ENCODE measurements at places on chromosomes 6 and 20.

DNA sequence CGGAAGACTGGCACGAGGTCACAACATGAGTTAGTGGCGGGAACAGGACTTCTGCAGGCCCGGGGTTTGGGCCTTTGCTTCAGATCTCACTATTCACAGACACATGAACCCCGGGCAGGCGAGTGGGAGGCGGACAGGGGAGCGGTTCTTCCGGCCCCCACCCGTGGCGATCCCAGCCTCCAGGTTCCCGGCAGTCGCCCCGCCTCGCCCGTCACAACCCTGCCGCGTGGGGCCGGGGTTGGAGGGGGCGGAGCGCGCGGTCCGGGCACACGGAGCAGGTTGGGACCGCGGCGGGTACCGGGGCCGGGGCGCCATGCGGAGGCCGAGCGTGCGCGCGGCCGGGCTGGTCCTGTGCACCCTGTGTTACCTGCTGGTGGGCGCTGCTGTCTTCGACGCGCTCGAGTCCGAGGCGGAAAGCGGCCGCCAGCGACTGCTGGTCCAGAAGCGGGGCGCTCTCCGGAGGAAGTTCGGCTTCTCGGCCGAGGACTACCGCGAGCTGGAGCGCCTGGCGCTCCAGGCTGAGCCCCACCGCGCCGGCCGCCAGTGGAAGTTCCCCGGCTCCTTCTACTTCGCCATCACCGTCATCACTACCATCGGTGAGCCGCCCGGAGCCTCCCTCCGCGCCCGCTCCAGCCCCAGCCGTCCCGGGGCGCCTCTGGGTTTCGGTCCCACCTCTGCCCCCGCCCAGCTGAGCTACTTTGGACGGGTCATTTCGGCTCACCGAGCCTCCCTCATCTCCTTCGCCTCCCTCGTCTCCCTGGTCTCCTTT, at the start of gene KCNK15:
Gene KCNK15, plus strand, starts transcription at position 268 of the 769 bp plus-strand sequence. Its CDS starts 46 bp downstream, at position 314.
- DNase-seq, result no peak

GRCh38 chr6:105839266-105839665, 246.9 kb upstream of the PRDM1 start:
- DNase-seq, result no peak

GRCh38 chr20:18754030-18754652, 59.4 kb upstream of the SCP2D1 start:
- DNase-seq, result no peak

DNA sequence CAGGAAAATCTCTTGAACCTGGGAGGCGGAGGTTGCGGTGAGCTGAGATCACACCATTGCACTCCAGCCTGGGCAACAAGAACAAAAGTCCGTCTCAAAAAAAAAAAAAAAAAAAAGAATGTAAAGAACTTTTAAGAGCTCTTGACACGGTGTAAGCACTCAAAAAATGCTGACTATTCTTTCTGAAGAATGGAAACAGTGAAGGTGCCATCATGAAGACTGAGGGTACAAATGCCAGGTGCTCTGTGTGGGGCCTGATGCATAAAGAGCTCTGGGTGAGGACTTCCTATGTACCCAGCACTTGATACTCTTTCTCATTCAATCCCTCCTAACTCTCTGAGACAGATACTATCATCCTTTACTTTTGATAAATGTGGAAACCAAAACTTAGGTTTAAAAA, 45.0 kb upstream of the ENPP5 start:
- DNase-seq, result no peak

- no peak for DNase-seq
These were observed 510.2 kb upstream of the SULF2 start for GRCh38 chr20:48295445-48295903.

- DNase-seq, result no peak
These were observed 16.1 kb upstream of the SLC17A3 start for GRCh38 chr6:25889877-25890853.

DNA sequence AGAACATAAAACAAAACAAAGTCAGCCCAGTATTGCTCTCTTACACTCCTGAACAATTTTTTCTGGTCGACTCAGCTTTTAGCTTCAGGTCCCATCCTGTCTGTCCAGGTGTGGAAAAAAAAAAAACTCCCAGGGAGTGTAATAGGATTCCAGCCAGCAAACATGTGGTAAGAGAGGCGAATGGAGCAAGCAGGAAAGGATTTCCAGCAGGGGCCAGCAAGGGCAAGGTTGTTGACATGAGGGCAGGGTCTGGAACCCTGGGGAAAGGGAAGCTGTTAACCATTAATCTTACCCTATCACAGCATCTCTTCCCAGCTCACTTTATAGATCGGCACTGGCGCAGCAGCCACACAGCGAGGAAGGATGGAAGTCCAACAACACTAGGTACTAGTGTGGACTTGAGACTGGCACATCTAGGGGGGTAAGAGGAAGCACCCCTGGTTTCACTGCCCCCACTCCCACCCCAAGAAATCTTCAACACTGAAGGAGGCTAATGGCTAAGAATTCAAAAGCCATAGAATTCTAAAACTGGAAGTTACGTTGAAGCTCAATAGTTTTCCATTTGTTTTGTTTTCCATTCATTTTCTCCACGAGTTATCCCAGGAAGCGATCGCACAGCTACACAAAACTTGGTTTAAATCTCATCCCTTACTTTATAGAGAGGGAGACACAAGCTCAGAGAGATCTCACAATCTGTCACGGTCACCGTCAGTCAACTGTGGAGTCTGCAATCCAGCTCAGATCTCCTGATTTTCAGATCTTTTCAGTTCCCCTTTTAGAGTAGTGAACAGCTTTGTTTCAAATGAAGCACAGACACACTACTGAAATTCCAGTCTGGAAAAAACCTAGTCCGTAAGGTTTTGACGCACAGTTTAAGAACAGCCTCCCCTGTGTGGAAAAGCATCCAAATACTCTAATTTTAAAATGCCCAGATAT, 53.3 kb downstream of the SLC22A23 start:
- DNase-seq, result no peak

DNA sequence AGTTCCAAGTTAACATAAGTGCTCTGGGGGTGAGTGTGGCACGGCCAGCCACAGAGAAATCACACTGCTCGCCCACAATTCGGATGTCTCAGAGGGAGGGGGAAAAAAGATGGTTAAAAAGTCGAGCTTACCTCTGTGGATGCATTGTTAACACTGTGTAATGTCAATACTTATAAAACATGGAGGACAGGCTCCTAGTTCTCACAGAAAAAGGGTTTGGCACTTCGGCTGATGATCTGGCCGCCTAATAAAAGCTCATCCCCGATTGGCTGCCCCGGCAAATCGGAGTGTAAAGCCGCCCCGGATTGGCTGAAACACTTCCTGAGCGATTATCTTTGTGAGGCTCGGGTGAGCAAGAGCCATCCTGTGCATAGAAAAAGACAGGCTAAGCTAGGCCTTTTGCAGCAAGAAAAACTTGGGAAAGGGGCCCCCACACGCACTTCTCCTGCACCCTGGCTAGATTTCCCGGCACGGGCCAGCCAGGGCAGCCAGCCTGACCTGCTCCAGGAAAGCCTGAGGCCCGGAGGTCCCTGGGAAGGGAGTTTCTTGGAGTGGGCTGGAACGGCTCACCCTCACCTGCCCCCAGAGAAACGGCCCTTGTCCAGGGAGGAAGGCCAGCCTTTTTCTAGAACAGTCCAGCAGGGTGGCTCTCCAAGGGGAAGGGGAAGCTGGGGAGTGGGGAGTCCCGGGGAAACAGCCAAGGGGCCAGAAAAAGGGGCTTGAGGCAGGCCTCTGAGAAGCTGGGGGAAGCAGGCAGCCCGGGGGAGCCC, at the start of gene ZMYND8:
Gene ZMYND8, minus strand, starts transcription at position 174 of the 770 bp plus-strand sequence. Its CDS starts 29 bp downstream, at position 145.
- no peak for DNase-seq

- no peak for DNase-seq
These were observed 863.1 kb downstream of the MAFB start for GRCh38 chr20:39825950-39826349.

GRCh38 chr20:50824137-50824536, 29.3 kb downstream of the BCAS4 start:
- DNase-seq, result no peak

DNA sequence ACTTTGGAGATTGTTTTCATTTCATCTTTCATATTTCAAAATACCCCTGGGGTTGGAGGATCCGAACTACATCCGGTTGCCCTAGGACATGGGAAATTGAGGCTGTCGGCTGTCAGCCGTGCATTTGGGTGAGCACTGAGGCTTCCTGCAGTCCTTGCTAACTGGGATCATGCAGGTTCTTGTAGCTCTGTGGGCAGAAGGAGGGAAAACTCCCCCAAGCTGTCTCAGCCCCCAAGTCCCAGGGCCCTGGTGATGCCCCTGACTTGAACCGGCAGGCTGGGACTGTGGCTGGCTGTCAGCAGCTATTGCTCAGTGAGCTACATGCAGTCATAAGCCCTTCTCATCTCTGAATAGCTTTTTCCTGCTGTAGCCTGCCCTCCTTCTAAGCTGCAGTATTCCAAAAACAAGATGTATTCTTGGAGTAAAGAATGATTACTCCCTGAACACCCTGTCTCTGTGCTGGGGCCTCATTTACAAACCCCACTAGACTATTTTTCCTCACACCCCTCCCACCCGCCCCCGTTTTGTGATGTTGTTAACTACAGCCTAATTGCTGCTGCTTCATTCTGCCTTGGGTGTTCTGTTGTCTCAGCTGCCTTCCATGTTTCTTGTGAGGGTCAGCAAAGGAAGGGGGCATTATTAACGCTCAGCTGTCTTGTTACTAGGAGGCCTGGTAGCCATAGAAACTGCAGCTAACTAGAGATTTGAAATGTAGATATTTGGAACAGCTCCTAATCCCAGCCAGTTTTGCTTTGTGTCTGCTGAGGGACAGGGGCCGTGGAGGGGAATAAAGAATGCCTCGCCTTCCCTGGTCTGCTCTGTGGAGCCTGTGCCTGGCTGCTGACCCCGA, 18.1 kb downstream of the MTRES1 start:
- no peak for DNase-seq

DNA sequence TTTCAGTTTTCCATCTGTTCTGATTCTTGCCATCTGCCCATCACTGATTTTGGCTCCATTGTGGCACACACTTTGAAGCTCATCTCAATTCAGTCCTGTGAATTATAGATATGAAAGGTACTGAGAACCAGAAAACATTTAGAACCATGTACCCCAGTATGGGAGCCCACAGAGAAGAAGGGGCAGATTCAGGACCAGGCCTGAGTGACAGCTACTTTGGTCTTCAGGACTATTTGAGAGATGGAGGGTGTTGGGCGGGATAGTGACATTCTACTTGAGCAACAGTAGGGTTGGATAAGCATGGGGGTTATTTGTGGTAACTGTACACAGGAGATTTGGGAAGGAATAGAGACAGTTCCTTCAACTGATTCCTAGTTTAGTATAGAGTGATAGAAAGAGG, 259.2 kb upstream of the MANEA start:
- DNase-seq, result no peak

DNA sequence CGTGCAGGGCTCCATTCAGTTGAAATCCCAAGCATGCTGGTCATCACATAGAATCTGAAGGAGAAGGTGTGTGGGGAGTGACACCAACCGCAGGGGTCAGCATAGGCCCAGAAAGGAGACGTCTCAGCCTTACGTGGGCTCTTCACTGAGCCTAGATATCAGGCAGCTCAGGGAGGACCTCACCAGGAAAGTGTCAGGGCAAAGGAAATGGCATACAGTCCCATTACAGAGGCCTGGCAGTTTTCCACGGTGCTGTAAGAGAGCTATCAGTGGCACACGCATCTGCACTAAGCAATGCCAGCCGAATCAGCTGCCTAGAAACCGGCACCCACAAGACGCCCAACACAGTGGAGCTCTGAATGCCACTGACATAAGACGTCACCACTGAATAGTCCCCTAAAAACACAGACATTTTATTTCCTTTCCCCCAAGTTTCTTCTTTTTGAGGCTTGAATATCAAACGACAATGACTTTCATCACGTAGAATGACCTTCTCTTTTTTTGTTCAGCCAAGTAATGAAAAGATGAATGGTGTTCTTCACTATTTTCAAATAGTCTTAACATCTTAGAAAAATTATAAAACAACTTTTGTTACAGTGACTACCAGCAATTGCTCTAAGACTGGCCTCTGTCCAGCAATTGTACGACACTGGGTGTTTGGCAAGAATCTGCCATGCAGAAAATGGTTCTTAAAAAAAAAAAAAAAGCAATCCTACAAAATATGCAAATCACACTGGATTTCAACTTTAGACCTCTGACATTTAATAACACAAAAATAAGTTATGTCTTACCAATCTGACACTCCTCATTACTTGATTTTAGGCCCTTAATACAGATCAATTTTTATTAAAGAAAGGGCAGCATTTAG, 88.9 kb upstream of the FOXQ1 start:
- no peak for DNase-seq

DNA sequence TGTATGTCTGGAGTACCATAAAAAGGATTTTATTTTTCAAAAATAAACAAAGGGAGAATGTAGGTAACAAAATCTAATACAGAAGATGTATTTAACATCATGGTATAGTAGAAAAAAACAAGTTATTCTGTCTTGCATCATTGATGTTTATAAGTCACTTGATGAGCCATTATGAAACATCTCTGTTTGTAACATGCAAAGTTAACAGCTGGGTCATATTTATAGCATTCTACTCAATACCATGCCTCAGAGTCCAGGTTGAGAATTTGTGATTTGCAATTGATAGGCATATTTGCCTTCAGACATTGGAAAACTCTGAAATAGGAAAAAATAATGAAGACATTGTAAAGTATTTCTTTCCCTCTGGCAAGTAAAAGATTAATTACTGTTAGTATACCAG, 52.3 kb upstream of the IL20RA start:
- DNase-seq, result no peak

DNA sequence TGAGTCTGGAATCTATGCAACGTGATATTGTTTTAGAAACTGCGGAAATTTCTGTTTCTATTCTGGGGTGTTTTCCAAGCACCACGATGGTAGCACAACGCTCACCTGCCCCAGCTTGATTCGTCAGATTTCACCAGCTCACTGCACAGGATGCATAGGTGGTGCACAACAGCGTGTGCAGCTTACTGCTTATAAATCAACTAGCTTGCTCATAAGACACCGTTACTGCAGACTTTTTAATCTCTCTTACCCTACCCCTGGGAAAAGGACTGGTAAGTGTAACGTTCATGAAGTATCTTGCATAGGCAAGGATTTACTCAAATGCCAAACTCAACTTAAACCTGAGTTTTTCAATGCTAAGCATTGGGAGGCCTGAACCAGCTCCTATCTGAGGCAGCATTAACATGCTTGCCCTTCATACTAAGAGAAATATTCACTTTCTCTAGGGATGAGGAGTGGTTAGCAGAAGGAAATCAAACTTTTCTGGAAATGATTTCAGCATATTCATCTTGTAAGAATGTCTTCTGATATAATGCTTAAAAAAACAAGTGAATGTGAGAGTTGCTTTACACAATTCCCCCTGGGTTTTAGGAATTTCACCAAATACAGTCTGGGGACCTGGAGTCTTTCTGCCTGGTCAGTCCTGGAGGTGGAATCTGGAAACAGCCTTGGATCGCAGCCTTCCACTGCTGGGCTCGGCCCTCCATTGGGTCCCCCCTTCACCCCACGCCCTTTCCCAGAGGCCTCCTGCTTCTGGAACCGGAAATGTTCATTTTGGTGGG, 100.6 kb downstream of the DACT2 start:
- no peak for DNase-seq

GRCh38 chr6:52512199-52512598, 64.7 kb downstream of the TRAM2 start:
- no peak for DNase-seq

DNA sequence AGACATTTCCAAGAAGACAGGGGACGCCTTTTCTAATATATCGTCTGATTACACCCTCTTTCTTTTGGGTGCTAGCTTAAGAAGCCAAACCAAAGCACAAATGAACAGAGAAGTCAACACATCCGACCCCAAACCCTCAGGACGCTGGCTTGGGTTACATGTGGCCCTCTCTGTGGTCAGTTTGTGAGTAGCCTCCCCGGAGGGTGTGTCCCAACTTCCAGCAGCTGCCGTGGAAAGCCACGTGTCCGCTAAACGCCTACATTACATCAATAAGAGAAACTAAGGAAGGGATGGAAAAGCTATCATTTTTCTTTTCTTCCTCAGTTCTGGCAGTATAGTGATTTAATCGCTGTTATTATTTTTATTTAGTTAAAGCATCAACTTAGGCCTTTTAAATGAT, 487 bp upstream of the BMP6 start:
- no peak for DNase-seq
